Right ventricle myocardium superior (tissue), 1 donor: ENCODE measurements at places on chromosomes 3 and 15.

DNA sequence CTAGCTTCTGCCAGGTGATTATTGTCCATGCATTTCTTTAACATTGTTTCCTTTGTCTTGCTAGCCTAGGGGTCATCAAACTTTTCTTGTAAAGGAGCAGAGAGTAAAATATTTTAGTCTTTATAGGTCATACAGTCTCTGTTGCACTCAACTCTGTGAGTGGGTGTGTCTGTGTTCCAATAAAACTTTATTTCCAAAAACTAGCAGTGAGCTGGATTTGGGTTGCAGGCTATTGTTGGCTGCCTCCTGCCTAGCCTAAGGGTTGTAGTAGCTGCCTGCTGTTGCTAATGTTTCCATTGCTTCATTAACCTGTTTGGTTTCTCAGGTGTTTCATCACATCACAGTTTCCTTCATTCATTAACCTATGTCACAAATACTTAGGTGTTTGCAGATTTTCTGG, 64.0 kb upstream of the DCP1A start:
- DNase-seq, result no peak

DNA sequence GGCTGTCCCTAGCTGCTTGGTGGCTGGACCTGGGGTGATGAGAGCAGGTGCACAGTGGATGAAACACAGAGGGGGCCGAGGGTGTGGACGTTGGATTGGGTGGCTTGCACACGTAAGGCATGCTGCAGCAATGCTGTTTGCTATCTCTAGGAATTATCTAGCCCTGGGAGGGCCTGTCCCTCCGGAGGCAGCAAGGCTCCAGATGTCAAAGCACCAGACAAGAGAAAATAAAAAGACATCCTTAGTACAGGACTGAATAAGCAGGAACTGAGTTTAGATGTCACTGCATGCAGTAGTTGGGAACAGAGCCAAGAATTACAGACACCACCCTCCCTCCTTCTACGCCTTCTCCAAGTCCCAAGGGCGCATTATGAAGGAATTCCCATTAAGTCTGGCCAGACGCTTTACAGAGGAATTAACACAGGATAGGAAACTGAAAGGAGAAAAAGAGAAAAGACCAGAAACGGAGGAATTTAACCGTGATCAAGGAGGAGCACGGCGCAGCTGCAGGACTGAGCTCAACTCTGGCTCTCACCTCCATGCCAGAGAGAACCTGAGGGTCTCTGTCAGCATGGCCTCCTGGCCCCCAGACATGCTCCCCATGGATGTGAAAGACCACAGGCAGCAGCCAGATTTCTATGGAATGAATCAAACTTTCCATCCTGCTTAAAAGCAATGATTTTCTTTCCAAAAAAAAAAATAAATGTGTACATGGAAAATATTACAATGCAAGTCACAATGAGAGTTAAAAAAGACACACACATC, 13.8 kb downstream of the ATP10A start:
- DNase-seq, result no peak

GRCh38 chr3:99658274-99658673, 19.9 kb downstream of the COL8A1 start:
- DNase-seq, result no peak

DNA sequence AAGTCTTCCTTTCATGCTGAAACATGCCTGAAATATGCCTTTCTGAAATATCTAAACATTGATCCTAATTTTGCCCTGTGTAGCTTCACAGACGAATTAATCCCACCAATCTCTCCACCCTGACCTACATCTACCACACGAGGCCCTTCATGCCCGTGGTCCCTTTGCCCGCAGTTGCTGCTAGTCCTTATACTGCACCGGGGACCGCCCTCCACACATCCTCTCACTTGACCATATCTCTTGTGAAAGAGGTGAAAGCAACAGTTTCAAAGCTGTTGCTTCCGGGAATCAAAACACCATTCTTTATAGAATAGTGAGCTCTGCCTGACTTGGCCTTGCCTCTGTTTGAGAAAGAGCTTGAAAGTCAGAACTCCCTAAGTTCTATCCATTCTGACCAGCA, 499.5 kb downstream of the NTRK3 start:
- no peak for DNase-seq

DNA sequence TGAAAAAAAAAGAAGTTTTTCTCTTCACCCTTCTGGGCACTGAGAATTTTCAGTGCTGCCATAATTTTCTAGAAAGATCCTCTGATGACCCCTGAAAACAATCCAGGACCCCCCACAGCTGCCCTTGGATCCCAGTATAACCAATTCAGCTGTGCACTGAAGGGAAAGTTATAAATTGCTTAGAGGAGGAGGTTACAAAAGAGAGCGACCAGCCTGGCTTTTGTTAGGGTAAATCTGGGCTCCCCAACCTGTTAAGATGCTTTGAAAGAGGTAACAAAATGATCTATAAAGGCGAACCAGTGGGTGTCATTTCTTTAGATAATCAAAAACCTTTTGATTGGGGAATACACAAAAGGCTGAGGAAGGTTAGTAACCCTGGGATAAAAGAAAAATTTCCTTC, 407.9 kb upstream of the ATP11B start:
- DNase-seq, result no peak

- no peak for DNase-seq
Measured at GRCh38 chr3:16369885-16370284, 104.9 kb downstream of the OXNAD1 start.

- DNase-seq, result no peak
Measured at GRCh38 chr3:178778589-178778988, 242.4 kb downstream of the KCNMB2 start.

DNA sequence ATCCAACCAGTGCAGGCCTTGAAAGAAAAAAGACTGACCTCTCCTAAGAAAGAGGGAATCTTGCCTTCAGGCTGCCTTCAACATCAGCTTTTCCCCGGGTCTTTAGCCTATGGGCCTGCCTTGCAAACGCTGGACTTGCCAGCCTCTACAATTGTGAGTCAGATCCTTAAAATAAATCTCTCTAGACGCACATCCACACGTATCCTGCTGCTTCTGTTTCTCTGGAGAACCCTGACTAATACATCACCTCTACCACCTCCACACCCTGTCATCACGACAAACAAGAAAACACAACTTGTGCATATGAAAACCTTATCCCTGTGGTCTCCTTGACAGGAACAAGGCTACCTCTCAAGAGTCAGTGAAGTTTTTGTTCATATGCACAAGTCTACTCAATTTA, 11.8 kb downstream of the CYFIP1 start:
- no peak for DNase-seq

DNA sequence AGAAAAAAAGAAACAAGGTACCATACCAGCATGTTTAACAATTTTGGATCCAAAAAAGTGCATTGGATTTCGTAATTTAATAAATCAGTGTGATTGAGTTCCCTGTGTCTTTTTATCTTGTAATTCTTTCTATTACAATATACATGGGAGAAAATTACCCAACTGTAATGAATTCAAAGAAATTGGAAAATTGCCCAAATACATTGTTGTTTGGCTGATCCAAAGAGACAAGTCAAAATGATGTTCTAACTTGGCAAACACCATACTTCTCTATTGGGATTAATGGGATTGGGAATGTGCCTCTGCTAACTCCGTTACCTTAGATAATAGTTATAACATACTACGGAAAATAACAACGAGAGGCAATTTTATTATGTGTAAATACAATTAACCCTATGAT, 1097.1 kb downstream of the ROBO1 start:
- DNase-seq, result no peak

DNA sequence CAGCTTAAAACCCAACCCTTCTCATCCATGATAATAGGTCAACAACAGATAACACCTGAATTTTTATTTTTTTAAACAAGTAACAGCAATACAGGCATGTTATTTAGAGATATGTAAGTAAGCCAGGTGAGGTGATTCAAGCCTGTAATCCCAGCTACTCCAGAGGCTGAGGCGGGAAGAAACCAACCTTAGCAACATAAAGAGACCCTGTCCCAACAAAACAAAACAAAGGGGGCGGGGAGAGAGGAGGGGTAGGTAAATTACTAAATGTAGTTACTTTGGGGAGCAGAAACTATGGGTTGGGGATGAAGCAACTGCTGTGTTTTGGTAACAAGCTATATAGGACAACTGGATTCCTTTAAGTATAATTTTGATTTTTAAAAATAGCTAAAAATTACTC, 47.0 kb downstream of the GNB4 start:
- DNase-seq, result no peak

- no peak for DNase-seq
Measured at GRCh38 chr15:49023354-49023753, 22.9 kb downstream of the SECISBP2L start.

- no peak for DNase-seq
Measured at GRCh38 chr3:69882560-69882959, 117.0 kb upstream of the SAMMSON start.

GRCh38 chr15:48811325-48811958, 573 bp upstream of the CEP152 start:
- no peak for DNase-seq

GRCh38 chr15:43204016-43204901, 16.6 kb downstream of the EPB42 start:
- peak; percentile 71 for DNase-seq

DNA sequence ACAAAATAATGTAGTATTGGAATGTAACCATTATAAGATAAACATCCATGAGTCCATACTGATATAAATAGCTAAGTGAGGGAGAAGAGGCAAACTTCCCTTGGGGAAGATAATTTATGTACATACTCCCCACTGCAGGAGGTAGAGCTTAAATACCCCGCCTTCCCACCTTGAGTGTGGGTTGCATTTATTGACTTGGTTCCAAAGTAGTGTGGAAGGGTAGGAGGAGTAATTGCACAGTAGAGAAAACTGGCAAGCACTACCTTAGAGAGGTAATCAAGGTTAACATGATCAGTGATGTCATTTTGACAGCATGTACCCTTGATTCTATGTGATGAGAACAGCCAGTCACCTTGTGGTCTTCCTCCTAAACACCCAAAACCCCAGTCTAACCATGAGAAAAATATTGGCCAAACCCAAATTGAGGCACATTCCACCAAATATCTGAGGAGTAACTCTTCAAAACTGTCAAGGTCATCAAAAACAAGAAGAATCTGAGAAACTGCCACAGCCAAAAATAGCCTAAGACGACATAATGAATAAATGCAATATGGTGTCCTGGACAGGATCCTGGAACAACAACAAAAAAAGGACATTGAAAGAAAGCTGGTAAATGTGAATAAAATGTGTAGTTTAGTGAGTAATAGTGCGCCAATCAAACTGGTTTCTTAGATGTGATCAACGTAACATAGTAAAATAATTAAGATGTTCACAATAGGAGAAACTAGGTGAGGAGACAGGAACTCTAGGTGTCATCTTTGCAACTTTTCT, 774 bp upstream of the CNOT10 start:
- DNase-seq, result no peak

GRCh38 chr3:161796780-161797179, 300.2 kb downstream of the OTOL1 start:
- no peak for DNase-seq

DNA sequence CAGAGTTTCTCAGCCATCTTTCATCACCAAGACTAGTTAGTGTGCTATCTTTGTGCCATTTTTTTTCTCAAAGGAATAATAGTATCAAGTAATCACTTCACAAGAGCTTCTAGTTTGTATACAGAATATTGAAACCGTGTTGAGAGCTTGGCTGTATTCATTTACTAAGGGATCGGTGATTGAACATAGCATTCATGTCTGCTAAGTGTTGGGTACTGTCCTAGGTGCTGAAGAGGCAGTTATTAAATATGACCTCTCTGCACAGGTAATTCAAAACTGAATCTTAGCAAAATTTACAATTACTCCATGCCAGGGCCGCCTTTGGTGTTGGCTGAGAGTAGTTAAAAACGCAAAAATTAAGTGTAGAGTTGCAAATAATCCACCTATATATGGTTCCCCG, 355.3 kb upstream of the RORA start:
- no peak for DNase-seq

DNA sequence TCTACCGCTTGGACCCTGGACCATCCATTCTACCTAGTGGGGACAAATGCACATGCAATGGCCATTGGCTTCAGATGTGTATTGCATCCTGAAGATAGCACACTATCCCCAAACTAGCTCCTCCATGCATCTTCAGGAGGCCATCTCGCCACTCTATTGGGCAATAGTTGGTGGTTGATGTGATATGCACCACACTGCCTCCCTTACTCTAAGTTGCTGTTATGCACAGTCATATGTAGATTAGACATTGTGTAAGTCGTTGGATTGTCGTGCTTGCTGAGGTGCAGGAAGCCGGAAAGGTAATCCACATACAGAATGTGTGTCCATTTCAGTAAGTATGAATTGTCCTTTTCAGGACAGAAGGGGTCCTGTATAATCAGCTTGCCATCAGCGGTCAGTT, 26.7 kb upstream of the PLA2G4D start:
- DNase-seq, result no peak

- DNase-seq, result no peak
Measured at GRCh38 chr15:48121849-48122248, 1.1 kb downstream of the SLC24A5 start.

DNA sequence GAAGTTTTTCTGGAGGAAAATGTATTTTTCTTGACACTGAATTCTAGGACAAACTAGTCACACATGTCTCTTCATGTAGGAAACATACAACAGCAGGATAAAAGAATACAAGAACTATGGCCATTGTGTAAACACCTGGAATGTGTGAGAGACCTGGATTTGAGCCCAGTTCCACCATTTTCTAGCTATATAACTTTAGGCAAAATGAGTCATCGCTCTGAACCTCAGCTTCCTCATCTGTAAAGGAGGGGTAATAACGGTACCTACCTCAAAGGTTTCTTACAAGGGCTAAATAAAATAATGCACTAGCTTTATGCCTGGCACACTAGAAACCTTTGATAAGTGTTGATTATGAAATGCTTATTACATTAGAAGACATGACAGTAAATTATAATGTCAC, 57.8 kb downstream of the RIOX2 start:
- DNase-seq, result no peak

DNA sequence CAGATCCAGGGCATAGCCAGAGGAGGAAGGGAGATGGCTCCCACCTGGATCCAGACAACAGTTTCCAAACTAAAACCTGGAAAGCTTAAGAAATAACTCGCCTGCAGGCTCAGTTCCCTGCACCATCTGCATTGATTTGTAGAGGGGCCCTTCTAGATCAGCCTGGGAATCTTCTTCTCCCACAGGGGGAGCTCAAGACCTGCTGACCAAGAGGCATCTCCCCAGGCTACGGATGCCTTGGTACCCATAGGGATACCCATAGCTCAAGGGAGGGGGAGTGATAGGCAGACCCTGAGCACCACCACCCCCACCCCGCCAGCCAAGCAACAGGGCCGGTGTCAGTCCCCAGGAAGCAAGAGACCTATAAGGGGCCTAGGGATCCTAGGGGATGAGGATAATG, 28.0 kb upstream of the DCLK3 start:
- DNase-seq, result no peak

- DNase-seq, result no peak
Measured at GRCh38 chr3:184832044-184832443, 20.1 kb downstream of the VPS8 start.
